ENCODE measurements at places on chromosomes 16 and 17.

DNA sequence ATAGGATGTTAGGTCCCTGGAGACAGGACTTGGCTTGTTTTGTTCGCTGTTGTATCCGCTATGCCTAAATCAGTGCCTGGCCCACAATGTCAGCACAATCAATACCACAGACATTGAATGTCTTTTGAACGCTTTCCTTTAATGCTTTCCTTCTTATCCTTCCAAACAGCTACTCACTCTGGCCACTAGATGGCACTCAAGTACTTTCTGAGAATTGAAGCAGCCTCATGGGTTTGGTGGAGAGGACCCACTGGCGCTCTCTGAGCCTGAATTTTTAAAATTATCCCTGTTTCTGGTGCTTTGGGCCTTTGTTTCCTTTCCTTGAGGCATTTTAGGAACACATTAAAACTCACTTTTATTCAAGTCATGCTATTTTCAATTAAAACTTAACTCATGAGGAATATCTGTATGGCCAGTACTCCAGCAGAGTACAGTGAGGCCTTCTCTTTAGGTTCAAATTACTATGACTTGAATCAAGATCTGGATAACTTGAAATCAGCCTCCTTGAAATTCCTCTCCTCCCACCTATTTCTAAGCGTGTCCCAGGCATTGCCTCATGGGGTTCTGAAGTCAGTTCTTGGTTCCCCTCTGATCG lies 3.2 kb upstream of the NLRP1 start:
- H3K27me3 ChIP-seq, result no peaks in the 10 kb centered on the region
- H3K4me1 ChIP-seq, result no peaks in the 10 kb centered on the region
- DNase-seq, result peak; percentile 31
- H3K27ac ChIP-seq, result no peak overlapping the region

GRCh38 chr16:81921085-81921814 lies 90.0 kb downstream of the SDR42E1 start:
- H3K27ac ChIP-seq, result no peak overlapping the region
- no peaks in the 10 kb centered on the region for H3K4me1 ChIP-seq
- H3K27me3 ChIP-seq, result no peaks in the 10 kb centered on the region
- H3K36me3 ChIP-seq, result no peaks in the 10 kb centered on the region
- H3K4me3 ChIP-seq, result no peak overlapping the region

GRCh38 chr16:54591816-54592246 lies 305.2 kb upstream of the IRX3 start:
- no peaks in the 10 kb centered on the region for H3K4me1 ChIP-seq
- H3K4me3 ChIP-seq, result no peak overlapping the region
- H3K36me3 ChIP-seq, result no peaks in the 10 kb centered on the region
- no peak overlapping the region for H3K27ac ChIP-seq

GRCh38 chr16:15808071-15808470 lies 48.8 kb downstream of the MYH11 start:
- H3K27ac ChIP-seq, result no peak overlapping the region
- no peak for DNase-seq
- no peak overlapping the region for H3K4me3 ChIP-seq
- H3K27me3 ChIP-seq, result peaks cover 13% of the 10 kb centered on the region
- H3K36me3 ChIP-seq, result no peaks in the 10 kb centered on the region

GRCh38 chr16:23629516-23629915 lies 11.6 kb downstream of the PALB2 start:
- no peaks in the 10 kb centered on the region for H3K4me1 ChIP-seq
- DNase-seq, result no peak
- no peaks in the 10 kb centered on the region for H3K27me3 ChIP-seq
- H3K36me3 ChIP-seq, result peaks cover 49% of the 10 kb centered on the region
- H3K27ac ChIP-seq, result no peak overlapping the region

DNA sequence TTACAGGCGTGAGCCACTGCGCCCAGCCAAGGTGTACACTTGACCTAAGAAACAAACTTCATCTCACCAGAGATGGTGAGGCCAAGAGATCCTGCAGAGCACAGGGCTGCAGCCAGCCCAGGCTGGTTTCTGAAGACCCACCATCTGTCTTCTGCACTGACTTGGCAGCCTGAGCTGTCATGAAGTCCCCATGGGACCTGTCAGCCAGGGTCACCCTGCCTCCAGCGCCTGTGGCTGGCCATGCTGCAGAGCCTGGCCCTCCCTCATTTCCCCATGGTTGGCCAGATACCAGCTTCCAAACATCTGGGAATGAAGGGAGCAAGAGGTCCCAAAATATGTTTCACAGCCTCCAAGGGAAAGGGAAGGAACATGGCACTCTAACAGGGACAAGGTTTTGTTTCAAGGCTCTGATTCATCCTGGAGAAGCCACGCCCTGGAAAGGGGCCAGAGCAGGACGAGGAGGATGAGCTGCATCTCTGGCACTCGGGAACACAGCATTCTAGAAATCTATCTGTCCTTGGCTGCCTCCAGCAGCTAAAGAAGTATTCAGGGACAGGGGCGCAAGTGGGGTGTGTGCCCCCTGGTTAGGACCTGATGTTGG lies 45.3 kb downstream of the DDX19A start:
- H3K27ac ChIP-seq, result no peak overlapping the region
- H3K27me3 ChIP-seq, result no peaks in the 10 kb centered on the region
- no peak for DNase-seq
- H3K4me1 ChIP-seq, result peaks cover 23% of the 10 kb centered on the region
- peaks cover 77% of the 10 kb centered on the region for H3K36me3 ChIP-seq
- H3K4me3 ChIP-seq, result no peak overlapping the region

DNA sequence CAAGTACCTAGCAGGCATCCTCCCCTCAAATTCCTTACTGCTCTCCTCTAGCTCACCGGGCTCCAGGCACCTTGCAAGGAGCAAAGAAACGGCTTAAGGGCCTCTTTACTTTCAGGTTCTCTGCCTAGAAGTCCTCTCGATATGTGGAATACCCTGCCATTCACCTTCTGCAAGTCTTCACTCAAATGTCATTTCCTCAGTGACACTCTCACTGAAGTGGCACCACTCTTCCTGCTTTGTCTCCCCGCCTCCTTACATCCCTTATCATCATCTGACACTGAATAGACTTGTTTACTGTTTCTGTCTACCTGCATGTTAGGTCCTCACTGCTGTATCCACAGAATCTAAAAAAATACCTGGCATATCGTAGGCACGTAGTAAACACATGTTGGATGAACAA lies 947 bp downstream of the SLC7A6OS start:
- H3K4me1 ChIP-seq, result peaks cover 15% of the 10 kb centered on the region
- no peaks in the 10 kb centered on the region for H3K27me3 ChIP-seq
- peak; percentile 12 for DNase-seq

DNA sequence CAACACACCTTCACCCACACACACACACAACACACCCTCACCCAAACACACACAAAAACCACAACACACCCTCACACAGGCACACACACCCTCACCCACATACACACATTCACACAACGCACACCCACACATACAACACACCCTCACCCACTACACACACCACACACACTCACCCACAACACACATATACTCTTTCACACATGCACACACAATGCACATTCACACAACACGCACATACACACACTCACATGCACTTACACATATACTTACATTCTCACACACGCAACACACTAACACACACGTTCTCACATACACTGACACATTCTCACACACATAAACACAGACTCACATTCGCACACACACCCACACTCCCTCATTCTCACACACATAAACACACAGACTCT lies 3.8 kb downstream of the ASGR1 start:
- no peak for DNase-seq
- H3K36me3 ChIP-seq, result no peaks in the 10 kb centered on the region
- no peak overlapping the region for H3K27ac ChIP-seq

- H3K27me3 ChIP-seq, result no peaks in the 10 kb centered on the region
- H3K4me1 ChIP-seq, result no peaks in the 10 kb centered on the region
- H3K27ac ChIP-seq, result no peak overlapping the region
- no peak for DNase-seq
- H3K4me3 ChIP-seq, result no peak overlapping the region
Measured at GRCh38 chr16:77882358-77882757, 94.0 kb downstream of the VAT1L start.

DNA sequence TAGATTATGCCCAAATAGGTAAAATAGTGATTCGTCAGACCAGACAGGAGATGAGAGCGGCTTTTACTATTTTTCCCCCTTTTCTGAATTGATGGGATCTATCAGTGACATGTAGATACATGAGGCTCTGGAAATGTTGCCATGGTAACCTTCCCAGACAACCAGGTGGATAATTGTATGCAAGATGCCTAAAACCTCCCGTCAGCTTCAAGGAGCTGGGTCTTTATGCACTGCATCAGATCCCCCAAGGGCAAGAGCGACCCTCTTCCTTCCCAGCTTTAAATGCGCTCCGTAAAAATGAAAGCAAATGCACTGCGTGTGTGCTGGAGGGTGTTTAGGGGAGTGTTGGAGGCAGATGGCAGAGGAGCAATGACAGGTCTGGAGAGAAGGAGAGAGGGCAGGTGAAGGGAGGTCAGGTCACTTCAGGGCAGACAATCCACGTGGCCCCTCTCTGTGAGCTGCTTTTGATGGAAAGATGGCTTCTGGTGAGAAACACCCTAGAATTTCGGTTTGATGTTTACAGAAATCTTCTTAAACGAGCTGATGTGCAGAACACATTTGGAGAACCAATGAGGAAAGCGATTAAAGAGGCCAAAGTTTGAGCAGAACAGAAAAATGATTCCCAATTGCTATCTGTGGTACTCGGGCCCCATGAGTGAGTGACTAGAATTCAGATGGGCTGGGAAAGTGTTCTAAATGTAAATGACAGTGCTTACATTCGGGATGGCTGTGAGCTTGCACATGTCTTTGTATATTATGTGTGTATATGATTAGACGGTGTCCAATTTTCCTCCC lies 461.7 kb upstream of the HSBP1 start:
- H3K27me3 ChIP-seq, result no peaks in the 10 kb centered on the region
- H3K4me1 ChIP-seq, result no peaks in the 10 kb centered on the region
- no peaks in the 10 kb centered on the region for H3K36me3 ChIP-seq
